Lower lobe of right lung (tissue), 2 donors: ENCODE measurements at places on chromosomes 12 and 14. TPM values are rescaled to one million over a fixed set of nuclear protein-coding genes. Genes with fewer than 3 reads are reported as not detected.

PLBD1 gene
- 106 TPM for total RNA-seq

PRB2 gene
- total RNA-seq: not detected

BDKRB1 gene
- not detected for total RNA-seq

NKX2-1 gene
- total RNA-seq: 180 TPM

IAPP gene
- not detected for total RNA-seq

NPAS3 gene
- 0.95 TPM for total RNA-seq

LALBA gene
- total RNA-seq: not detected

TARBP2 gene
- 34.3 TPM for total RNA-seq

PTPRQ gene
- total RNA-seq: 7.8 TPM

GPX2 gene
- not detected for total RNA-seq

DIO3 gene
- total RNA-seq: 1.9 TPM

PLA2G1B gene
- 42.2 TPM for total RNA-seq

LMO3 gene
- 127 TPM for total RNA-seq

OR4E2 gene
- total RNA-seq: not detected

DNA sequence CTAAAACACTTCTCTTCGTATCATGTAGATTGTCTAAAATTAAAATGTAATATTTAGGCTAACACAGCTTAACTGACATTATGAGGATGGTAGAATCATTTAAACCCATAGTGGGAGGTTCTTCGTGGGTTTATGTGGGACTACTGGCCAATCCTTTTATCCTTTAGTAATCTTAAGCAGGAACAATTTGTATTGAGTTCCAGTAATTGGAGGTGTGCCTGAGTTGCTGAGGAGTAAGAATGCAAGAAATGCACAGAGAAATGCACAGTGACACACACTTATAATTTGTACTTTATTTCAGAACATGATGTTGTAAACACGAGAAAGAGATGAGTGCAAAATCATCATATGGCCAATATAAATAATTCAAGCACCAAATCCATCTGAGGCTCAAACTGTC, 22.3 kb downstream of the OTOGL start:
- no peak for DNase-seq

GRCh38 chr12:80422550-80422949, 21.5 kb upstream of the PTPRQ start:
- DNase-seq: no peak

DNA sequence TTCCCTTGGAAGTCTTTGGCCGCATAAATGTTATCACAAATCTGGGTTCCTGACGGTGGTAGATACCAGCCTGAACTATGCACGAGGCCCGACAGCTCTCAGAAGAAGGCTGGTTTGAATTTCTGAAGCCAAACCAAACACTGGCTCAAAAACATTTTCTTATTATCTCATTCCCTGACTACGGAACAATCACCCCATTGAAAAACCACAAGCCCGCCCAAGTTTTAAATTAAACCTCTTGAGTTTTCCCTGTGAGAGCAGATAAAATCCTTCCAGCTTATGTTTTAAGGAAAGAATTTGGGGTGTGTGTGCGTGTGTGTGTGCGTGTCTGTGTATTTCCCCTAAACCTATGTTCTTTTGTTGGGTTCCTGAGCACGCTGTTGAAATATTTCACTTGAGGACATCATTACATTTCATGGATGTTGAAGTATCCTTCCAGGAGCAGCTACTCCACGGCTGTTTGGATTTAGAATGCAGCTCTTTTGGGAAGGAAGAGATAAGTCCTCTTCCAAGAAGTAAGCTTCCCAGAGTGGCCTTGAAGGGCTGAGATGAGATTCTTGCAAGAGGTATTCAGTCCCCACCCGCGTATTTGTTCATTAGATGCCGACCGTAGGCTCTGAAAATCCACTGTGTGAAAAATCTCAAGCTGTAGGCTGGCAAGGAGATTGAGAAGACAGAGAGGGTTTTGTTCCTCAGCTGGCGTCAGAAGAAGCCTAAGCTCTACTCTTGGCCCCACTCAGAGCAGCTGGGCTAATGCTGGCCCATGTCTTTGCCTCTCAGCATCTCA, 131.0 kb upstream of the NCOR2 start:
- no peak for DNase-seq

- DNase-seq: no peak
Measured at GRCh38 chr12:88469154-88469553, 111.1 kb downstream of the KITLG start.

DNA sequence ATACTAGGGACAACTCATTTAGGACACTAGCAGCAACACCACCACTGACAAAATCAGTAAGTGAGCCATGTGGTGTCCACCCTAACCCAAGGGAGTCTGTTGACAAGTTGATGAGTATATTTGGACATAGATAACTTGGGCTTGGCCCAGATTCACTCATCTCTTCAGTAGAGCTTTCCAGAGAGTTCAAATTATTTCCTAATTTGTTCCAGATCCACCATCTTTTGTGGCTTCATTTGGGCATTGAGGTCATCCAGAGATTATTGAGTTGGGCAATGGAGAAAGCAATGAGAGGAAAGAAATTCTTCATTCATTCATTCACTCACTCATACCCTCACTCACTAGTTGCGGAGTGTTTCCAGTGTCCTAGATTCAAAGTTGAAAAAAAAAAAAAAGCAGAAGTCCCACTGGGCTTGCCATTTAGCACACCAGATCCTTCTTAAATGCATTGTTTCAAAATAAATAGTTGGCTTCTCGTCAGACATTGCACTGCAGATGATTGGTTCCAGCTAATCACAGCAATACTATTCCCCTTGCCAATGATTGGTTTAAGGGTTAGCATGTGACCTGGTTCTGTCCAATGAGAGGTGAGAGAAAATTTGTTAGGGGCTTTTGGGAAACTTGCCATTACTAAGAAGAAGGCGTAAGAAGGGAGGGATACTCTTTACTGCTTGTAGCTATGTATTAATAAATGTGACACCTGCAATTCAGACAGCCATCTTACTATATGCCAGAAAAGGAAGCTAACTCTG, 31.8 kb upstream of the WSCD2 start:
- no peak for DNase-seq

DNA sequence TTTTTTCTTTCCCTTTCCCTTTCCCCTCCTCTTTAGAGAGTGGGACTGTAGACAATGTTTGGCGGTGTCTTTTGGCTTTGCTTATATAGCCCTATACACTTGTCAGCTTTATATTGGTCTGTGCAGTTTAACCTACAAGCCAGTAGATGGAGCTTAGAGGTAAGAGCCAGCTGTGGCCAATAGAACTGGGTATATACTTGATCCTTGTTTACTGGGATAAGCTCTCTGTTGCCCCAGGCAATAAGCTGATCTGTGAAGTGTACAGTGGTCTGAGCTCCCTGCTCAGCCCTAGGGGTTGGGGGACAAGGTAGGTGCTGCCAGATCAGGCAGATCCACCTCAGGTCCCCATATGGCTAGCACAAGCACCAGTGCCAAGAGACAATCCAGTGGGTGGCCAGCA, 434.1 kb downstream of the NOVA1 start:
- no peak for DNase-seq

- no peak for DNase-seq
Measured at GRCh38 chr12:32159925-32160324, 53.3 kb downstream of the BICD1 start.

GRCh38 chr12:112932485-112933128, 5.7 kb upstream of the OAS3 start:
- DNase-seq: no peak

DNA sequence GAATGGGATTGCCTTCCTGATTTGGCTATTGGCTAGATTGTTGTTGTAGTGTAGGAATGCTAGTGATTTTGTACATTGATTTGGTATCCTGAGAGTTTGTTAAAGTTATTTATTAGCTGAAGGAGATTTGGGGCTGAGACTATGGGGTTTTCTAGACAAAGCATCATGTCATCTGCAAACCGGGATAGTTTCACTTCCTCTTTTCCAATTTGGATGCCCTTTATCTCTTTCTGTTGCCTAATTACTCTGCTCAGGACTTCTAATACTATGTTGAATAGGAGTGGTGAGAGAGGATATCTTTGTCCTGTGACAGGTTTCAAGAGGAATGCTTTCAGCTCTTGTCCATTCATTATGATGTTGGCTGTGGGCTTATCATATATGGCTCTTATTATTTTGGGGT, 265.7 kb upstream of the MGAT4C start:
- no peak for DNase-seq

GRCh38 chr12:546265-546919, 86.7 kb downstream of the B4GALNT3 start:
- DNase-seq: peak; percentile 64

- DNase-seq: no peak
Measured at GRCh38 chr12:108594-108993, 42.0 kb downstream of the IQSEC3 start.

DNA sequence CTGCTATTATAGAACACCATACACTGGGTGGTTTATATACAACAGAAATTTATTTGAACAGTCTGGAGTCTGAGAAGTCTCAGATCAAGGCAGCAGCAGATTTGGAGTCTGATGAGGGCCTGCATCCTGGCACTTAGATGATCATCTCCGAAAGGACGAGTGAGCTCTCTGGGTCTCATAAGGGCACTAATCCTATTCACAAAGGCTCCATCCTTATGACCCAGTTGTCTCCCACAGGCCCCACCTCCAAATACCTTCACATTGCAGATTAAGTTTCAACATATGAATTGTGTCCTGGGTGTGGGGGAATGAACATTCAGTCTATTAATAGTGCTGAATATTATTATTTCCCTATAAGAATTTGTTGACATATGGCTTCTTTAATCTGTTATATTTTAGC, 53.6 kb downstream of the FBXO34 start:
- no peak for DNase-seq

GRCh38 chr14:93155667-93156066, 29.0 kb downstream of the MOAP1 start:
- DNase-seq: no peak

GRCh38 chr12:98973395-98973794, 328.3 kb downstream of the APAF1 start:
- no peak for DNase-seq

DNA sequence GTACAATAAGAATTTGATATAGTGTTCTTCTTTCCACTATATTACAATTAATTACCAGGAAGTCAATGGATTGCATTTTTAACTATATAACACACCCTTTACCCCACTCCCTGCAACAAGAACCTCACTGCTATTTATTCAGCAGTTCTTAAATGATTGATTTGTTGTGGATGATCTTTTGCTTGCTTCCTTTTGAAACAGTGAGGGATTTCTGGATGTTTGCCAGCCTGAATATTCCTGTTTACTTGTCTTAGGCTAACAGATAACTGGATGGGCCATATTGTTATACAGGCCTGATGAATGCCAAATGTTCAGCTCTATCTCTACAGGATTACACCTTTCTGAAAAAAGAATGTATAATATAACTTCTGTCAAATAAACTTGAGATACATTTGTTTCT, 497.6 kb downstream of the APAF1 start:
- DNase-seq: no peak

DNA sequence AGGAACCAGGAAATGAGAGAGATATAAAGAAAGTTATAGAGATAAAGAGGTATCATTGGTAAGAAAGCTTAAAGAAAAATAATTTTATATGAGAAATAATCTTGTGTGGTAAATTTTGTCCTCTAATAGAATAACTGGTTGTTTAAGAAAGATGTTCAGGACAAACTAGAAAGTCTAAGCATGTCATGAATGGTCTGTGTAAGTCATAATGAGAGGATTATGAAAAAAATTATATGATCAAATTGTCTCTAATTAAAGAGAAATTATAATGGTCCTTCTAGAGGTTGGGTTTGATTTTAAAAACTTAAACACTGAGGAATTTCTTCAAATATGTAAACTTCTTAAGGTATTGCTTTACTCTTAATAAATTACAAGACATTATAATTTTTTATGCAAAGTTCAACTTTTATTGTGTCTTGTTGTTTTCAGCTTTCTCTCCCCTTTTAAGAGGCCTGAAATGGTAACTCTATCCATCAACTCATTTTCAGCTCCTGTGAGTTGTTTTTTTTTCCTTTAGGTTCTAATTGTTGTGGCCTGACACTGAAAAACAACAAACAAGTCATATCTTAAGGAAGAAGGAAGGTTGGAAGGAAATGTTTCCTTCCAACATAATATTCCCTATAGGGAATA, 88.2 kb upstream of the CNOT2 start:
- no peak for DNase-seq

- no peak for DNase-seq
Measured at GRCh38 chr14:91882776-91883175, 15.4 kb upstream of the TC2N start.

DNA sequence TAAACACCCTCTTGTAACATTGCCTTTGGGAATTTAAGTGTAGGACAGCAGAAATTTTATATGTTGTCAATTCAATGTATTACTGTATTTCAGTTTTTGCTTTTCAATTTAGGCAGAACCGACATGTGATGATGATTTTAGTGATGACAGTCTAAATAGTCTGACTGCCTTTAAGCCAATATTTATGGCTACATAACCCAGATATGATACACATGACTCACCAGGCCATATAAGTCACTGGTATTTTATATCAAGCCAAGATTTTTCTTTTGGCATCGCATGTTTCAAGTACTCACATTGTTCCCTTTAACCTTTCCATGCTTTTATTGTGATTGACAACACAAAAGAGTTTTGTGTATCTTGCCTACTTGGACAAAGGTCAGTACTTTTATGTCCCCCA, 13.6 kb upstream of the PPM1A start:
- DNase-seq: no peak

GRCh38 chr14:60008042-60008441, 83.7 kb upstream of the PCNX4 start:
- no peak for DNase-seq

DNA sequence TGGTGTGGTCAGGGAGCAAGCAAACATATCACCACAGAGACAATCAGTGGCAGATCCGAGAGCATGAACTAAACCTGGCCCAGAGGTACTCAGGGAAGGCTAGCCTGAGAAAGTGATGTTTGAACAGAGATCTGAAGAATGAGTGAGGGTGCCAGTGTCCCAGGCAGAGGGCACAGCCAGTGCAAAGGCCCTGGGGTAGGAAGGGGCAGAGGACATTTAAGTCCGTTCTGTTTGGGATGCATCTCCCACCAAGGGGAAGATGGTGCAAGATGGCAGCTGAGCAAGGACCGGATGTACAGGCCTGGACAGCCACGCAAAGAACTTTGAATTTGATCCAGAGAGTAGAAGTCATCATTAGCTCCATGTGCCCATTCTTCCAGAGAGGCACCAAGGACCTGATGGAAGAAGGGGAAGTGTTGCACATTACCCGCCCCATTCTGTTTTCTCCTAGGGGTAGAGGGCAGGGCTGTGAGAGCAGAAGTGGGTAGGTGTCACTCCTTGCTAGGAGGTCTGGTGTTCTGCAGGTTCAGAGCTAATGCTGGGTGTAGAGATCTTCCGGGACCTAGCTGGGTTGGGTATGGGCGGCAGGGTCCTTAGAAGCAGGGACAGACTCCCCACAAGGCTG, 3.9 kb downstream of the DTX1 start:
- DNase-seq: no peak

GRCh38 chr14:81801921-81802320, 268.3 kb upstream of the SEL1L start:
- no peak for DNase-seq

- no peak for DNase-seq
Measured at GRCh38 chr14:23728791-23729190, 92.6 kb downstream of the DHRS2 start.

DNA sequence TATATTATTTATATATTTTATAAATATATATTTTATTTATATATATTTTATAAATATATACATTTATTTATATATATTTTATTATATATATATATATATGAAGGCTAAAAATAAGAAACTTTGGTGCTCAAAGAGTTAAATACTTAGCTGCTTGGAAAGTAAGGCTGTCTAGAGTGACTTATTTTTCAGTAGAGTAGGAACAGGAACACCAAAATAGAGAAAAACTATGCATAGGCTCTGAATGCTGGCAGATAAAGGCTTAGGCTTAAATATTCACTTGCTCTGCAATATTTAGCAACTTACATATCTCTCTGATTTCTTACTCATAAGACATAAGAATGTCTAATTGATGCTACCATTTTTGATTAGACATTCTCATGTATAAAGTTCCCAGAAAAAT, 991.2 kb downstream of the VRK1 start:
- no peak for DNase-seq
